A549 treated with Mapracorat at 1 μM for 4 hours (cell line): ENCODE measurements at places on chromosomes 16 and 17. TPM values are rescaled to one million over a fixed set of nuclear protein-coding genes. Genes with fewer than 3 reads are reported as not detected.

Gene KRT20
- total RNA-seq: 0.17 to 0.45 TPM (median 0.26 TPM) in 5 replicates

Gene KRTAP29-1
- not detected in 5 replicates for total RNA-seq

Gene GPR139
- total RNA-seq: not detected in 5 replicates

Gene ARHGAP44
- total RNA-seq: 2.0 to 2.8 TPM (median 2.5 TPM) in 5 replicates

Gene BMERB1
- 77.3 to 92.1 TPM (median 82.9 TPM) in 5 replicates for total RNA-seq

Gene NQO1
- 2,344 to 2,461 TPM (median 2,449 TPM) in 5 replicates for total RNA-seq

Gene DNAH9
- 0.01 TPM in 1 of 5 replicates, not detected in the others for total RNA-seq

Gene ZMYND15
- total RNA-seq: 0.24 to 0.69 TPM (median 0.32 TPM) in 5 replicates

Gene RECQL5
- 18.8 to 28.9 TPM (median 27.4 TPM) in 5 replicates for total RNA-seq

Gene TAT
- 0.04 to 0.05 TPM in 2 of 5 replicates, not detected in the others for total RNA-seq

Gene GRAP
- total RNA-seq: 0.20 to 0.50 TPM (median 0.29 TPM) in 5 replicates

Gene HOXB8
- total RNA-seq: 6.2 to 8.3 TPM (median 7.0 TPM) in 5 replicates

Gene AANAT
- total RNA-seq: 0.20 to 0.81 TPM (median 0.64 TPM) in 4 of 5 replicates, not detected in the other

Gene ARRB2
- 47.6 to 69.4 TPM (median 56.5 TPM) in 5 replicates for total RNA-seq

Gene SRCIN1
- 1.3 to 2.9 TPM (median 2.4 TPM) in 5 replicates for total RNA-seq

Gene KRT16
- total RNA-seq: 0.62 to 1.2 TPM (median 1.0 TPM) in 5 replicates
